ENCODE measurements at places on chromosomes 2 and 18. TPM values are rescaled to one million over a fixed set of nuclear protein-coding genes. Genes with fewer than 3 reads are reported as not detected.

The SCN2A gene
- 2.3 TPM for total RNA-seq

The LAMA1 gene
- total RNA-seq = 14.5 TPM

The LIPT1 gene
- total RNA-seq = 6.5 TPM

The HOXD9 gene
- 10.6 TPM for total RNA-seq

The POU3F3 gene
- total RNA-seq = not detected

The NTSR2 gene
- not detected for total RNA-seq
